T-helper 17 cell (primary cell): ENCODE measurements at places on chromosomes 16 and 17. TPM values are rescaled to one million over a fixed set of nuclear protein-coding genes. Genes with fewer than 3 reads are reported as not detected.
A peak's percentile ranks its signal among the peaks of the same experiment; 100 is the strongest.

DNA sequence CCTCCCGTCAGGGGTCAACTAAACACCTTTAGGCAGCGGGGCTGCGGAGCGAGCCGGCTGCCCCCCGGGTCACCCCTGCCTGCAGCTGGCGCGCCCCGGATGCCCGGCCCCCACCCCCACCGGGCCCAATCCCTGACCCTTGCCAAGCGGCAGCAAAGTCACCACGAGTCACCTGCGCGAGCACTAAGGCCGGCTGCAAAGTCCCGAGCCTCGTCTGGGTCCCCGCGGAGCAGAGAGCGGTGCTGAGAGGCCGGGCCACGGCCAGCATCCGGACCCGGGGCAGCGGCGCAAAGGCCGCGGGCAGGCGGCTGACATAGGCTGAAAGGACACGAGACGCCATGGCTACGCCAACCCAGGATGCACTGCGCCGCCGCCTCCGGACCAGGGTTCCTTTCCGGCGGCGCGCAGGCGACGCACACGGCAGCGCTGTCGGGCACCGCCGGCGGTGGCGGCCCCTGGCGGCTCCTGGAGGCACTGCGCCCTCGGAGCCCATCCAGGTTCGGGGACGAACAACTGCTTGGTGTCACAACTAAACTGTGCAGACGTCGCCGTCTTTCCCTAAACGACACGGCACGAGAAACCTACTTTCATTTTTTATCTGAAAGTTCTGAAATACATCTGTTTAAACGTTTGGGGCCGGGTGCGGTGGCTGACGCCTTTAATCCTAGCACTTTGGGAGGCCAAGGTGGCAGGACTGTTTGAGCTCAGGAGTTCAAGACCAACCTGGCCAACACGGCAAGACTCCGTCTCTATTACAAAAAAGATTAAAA lies at the start of gene NDUFAB1:
Gene NDUFAB1 (minus strand): TSS at position 366 of the 770 bp plus-strand sequence. CDS start 26 bp downstream, at position 340.
- H3K27me3 ChIP-seq: no peaks in the 10 kb centered on the region
- DNase-seq: peak; percentile 84
- H3K4me3 ChIP-seq: peak within 1 kb of the TSS; percentile 84
- H3K27ac ChIP-seq: peak within 1 kb of the TSS; percentile 63
- peaks cover 20% of the 10 kb centered on the region for H3K4me1 ChIP-seq

The PLLP gene
- 0.75 TPM for total RNA-seq

- H3K27ac ChIP-seq: no peak overlapping the region
- no peaks in the 10 kb centered on the region for H3K27me3 ChIP-seq
- peaks cover 3% of the 10 kb centered on the region for H3K36me3 ChIP-seq
- H3K4me1 ChIP-seq: peaks cover 14% of the 10 kb centered on the region
- H3K4me3 ChIP-seq: no peak overlapping the region
These were observed 94.4 kb downstream of the AATF start for GRCh38 chr17:37043201-37043600.

The ADAT1 gene
- 64.1 TPM for total RNA-seq
